Spinal cord (tissue), 10 donors: ENCODE measurements at places on chromosomes 1 and 21.

DNA sequence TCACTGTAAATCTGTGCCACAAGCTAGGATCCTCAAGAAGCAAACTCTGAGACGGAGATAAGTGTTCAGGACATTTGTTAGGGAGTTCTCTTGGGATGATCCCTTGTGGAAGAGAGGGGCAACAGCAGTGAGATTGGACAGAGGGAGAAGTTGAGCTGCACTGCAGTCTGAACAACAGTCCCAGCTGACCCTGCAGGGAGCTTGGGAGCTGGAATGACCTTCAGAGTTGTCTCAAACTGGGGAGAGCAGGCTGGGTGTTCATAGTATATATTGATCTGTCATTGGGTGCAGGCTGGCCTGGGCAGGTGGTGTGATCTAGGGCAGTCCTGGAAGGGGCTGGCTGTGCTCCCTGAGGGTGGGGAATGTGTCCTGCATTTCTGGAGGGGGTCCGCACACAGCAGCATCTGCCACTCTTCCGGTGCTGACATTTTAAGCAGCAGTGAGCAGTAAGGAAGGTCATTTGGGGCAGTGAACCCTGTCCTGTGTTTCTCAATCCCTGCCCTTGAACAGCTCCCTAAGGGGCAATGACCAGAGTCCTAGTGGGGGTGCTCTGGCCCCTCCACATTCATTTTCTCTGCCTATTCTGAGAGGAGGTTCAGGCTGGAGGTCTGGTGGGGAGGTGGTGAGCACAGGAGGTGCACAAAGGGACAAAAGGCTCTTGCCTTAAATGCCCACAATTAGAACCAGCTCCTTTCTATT lies 90.2 kb upstream of the PPM1J start:
- DNase-seq, result no peak

- no peak for DNase-seq
Observed at GRCh38 chr1:2251786-2252185, 23.7 kb downstream of the SKI start.

DNA sequence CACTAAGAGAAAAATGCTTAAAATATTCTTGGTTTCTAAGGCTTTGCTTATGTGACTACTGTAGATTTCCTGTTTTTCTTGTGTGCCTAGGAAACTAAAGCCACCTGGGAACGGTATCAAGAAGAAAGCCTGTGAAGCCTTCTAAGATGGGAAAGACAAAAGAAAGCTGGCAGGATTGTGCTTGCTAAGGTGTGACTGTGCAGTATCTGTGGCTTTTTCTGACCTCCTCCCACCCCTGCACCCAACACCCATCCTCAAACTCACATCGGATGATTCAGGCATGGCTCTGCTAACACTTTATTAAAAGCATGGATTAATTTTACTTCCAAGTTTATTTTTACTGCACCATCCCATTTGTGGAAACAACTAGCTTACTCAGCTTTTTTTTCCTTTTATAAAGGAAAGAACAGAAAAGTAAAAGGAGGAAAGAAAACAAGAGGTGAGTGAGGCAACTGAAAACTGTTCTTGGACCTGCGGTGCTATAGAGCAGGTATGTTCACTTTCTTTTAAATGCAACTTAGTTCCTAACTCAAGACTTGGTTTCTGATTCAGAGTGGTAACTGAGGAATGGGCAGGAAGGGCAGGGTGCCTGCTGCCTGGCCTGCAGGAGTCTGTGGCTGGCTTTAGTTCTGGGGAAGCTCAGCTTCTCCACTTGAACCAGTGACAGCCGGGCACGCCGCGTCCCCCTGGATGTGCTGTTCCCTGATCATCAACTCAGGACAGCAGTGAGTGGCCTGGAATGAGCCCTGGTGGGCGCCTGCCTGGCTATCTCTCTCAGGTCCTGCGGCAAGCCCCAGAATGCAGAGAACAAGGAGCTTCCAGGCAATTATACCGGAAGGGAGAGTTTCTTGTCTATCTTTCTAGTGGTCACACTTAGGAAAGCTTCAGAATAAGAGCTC lies at the start of gene GBP6:
GBP6 (plus strand) TSS at position 422 of the 899 bp plus-strand sequence. CDS start 4,493 bp downstream, outside the sequence.
- no peak for DNase-seq

DNA sequence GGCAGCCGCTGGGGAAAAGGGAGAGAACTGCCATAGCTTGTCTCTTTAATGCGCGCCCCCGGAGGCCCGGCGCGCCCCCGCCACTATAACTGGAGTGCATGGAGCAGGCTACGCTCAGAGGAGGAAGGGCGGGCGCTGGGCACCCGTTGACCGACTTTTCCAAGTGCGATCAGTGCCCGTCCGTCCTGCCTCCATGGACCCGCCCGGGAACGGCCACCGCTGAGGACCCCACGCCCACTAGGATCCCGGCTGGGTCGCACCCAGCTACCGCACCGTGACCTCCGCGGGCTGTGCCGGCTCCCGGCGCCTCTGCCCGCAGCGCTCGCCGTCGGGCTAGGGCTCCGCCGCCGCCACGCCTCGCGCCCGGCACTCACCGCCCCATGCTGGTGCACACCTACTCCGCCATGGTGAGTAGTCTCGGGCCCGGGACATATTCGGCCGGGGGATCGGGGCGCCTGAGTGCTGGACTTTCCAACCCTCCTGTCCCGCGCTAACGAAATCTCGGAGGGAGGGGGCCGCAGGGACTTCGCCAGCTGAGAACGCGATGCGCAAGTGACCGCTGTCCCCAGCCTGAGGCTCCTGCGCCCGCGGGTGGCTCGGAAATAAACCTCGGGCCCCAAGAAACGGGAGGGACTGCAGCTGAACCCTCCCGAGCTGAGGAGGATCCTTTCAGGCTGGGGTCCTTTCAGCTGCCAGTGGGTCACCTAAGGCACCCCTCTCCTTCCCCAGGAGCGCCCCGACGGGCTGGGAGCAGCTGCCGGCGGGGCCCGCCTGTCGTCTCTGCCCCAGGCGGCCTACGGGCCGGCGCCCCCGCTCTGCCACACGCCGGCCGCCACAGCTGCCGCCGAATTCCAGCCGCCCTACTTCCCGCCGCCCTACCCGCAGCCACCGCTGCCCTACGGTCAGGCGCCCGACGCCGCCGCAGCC lies at the start of gene TFAP2E:
TFAP2E (plus strand) TSS at position 117 of the 927 bp plus-strand sequence; CDS start at position 381, 264 bp downstream.
- DNase-seq, result no peak

GRCh38 chr1:57111175-57111574 lies 145.4 kb upstream of the C8B start:
- no peak for DNase-seq

GRCh38 chr1:157240495-157241184 lies 102.4 kb upstream of the ETV3 start:
- no peak for DNase-seq

- no peak for DNase-seq
Observed at GRCh38 chr1:154081386-154082126, 73.3 kb downstream of the NUP210L start.

GRCh38 chr1:89670711-89671110 lies 37.8 kb downstream of the LRRC8C start:
- DNase-seq, result no peak

- no peak for DNase-seq
Observed at GRCh38 chr1:154960446-154961136, 991 bp downstream of the PYGO2 start.

GRCh38 chr1:18121072-18121820 lies 13.6 kb downstream of the IGSF21 start:
- DNase-seq, result no peak
